ENCODE measurements at places on chromosomes 5 and 9. TPM values are rescaled to one million over a fixed set of nuclear protein-coding genes. Genes with fewer than 3 reads are reported as not detected.

DNA sequence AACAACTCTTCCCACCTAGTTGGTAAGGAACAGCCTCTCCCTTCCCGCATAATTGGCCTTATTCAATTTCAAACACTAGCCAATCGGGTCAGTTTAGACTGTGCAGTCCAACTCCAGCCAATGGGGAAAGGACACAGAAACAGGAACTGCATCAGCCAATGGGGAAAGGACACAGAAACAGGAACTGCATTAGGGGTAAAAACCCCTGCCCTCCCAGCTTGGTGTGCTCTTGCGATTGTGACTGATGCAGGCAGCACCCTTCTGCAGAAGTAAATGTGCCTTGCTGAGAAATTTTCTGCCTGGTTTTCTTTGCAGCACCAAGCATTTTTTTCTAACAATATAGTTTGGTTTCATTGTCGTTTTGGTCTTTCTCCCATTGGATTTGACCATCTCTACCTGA, 8.5 kb upstream of the GLT6D1 start:
- DNase-seq: no peak

- DNase-seq: peak; percentile 74
Measured at GRCh38 chr5:138752951-138753793, at the start of gene CTNNA1. Gene CTNNA1, plus strand, starts transcription at chr5:138753425. Its CDS starts 28,500 bp downstream, at chr5:138781925.

DNA sequence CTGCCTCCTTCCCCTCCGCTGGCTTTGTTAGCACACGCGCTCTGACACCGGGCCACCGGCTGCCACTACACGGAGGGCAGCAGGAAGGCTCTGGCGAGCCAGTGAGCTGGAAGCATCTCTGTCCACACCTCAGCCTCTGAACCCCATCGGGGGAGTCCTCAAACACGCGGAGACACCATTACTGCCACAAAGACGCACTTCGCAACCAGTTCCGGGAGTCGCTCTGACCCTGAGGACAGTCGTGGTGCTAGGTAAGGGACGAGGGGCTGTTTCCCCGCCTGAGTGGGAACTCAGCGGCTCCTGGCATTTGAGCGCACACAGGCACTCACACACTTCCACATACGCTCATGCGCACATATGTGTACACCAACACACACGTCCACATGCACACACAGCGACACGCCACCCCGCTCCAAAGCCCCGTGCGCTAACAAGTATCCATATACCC, 160.0 kb downstream of the C9orf152 start:
- no peak for DNase-seq

- no peak for DNase-seq
Measured at GRCh38 chr5:92874790-92875189, 706.2 kb downstream of the NR2F1-AS1 start.

DNA sequence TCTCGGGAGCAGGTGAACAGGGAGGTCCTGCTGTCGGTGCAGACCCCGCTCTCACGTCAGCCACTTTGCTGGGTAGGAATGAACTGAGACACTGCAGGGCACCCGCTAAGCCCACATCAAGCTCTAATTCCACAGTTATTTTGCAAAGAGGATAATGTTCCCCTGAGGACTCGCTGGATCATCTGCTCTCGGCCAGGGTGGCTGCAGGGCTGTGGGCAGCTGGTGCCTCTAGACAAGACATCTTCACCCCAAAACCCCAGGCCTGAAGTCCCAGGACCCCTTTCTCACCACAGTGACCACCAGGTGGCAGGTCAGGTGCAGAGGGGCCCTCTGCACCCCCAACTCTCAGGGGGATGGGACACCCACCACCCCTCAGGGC, 135.1 kb upstream of the PPP1R26 start:
- no peak for DNase-seq

GRCh38 chr5:169701910-169702451, 64.9 kb downstream of the DOCK2 start:
- peak; percentile 48 for DNase-seq

- no peak for DNase-seq
Measured at GRCh38 chr5:43315263-43315662, 2.1 kb upstream of the HMGCS1 start.

- DNase-seq: no peak
Measured at GRCh38 chr5:97065475-97065874, 76.9 kb downstream of the LIX1 start.

GRCh38 chr5:93378073-93378472, 202.9 kb downstream of the NR2F1-AS1 start:
- DNase-seq: no peak

- no peak for DNase-seq
Measured at GRCh38 chr5:124025306-124025845, 513.4 kb downstream of the CSNK1G3 start.

- DNase-seq: no peak
Measured at GRCh38 chr9:70390933-70391341, 23.5 kb downstream of the KLF9 start.

DNA sequence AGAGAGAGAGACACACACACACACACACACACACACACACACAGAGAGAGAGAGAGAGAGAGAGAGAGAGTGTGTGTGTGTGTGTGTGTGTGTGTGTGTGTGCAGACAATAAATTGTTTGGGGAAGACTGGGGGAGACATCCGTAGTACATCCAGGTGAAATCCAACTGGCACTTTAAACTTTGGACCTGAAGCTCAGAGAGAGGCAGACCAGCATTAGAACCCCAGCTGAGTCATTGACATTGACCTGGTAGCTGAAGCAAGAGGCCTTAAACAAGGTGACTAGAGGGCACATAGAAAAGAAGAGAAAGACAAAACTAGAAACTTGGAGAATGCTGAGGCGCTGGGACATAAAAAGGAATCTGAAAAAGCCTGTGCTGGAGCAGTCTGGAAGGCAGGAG, 251.5 kb downstream of the CRB2 start:
- DNase-seq: no peak

DNA sequence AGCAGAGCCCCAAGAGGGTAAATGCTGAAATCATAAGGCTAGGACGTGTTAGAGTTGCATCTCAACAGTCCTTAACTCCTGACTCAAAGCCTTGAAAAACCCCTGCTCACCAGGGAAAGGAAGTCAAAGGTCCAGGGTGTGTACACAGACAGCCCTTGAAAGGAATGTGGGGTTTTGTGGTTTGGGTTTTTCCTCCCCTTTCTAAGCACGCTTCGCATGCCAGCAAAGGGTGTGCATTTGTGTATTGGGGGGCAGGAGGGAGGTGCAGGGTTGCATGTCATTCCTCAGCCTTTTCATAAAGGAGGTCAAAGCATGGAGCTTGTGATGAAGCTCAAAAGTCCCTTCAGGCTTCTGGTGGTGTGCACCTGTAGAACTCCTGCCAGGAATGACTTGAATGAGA, 17.3 kb upstream of the XPA start:
- no peak for DNase-seq

DNA sequence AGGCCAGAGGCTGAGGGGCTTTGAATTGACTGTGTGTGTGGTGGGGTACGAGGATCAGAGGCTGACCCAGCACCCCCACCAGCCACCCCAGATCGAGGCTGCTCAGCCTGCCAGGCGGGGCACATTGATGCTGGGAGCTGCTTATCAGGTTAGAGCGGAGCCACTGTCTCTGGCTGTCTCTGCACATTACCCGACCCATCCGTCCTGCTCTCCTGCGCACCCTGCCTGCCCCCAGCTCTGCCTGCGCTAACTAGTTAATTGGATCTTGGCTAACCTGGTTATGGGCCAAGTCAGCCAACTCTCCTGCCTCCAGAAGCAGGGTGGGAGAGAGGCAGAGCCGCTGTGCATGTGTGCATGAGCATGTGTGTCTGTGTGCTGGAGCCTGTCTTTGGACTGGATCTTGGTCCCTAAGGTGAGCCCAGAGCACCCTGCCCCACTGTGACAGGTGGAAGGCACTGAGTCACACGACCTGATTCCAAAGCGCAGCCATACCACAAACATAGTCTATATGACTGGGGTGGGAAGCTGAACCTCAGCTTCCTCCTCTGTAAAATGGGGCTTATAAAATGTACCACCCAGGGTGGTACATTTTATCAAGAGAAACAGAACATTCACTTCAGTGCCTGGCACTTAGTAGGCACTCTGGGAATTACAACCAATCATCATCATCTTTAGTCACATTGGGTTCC, 39.7 kb downstream of the PCDH1 start:
- DNase-seq: no peak

DNA sequence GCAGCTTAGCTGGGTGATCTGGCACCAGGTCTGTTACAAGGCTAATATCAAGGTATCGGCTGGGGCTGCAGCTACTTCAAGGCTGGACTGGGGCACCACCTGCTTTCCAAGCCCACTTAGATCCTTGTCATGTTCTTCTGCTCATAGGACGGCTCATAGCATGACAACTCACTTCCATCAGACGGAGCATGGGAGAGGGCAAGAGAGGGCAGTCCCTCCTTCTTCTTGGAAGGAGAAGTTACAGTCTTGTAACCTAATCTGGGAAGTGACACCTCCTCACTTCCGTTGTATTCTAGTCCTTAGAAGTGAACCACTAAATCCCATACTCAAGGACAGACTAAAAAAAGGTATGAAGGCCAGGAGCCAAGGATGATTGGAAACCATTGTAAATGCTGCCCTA, 258.2 kb downstream of the MAST4 start:
- DNase-seq: no peak

- no peak for DNase-seq
Measured at GRCh38 chr5:131981516-131981915, 29.9 kb downstream of the ACSL6 start.

DNA sequence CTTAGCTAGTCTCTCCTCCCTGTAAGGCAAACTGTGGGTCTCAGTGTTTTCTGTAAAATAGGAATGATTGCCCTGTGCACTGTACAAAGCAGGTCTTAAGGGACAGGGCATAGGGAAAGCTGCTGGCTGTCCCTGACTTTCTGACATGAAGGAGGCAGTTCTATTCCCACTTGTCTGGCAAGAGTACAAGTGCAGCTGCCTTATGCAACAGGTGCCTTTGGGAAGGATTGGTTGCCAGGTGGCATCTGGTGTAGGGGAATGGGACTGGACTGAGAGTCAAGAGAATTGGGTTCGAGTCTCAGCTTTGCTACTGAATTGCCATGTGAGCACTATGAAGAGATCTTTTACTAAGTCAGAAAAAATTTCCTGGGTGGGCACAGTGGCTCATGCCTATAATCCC, 10.0 kb downstream of the BSPRY start:
- DNase-seq: no peak

DNA sequence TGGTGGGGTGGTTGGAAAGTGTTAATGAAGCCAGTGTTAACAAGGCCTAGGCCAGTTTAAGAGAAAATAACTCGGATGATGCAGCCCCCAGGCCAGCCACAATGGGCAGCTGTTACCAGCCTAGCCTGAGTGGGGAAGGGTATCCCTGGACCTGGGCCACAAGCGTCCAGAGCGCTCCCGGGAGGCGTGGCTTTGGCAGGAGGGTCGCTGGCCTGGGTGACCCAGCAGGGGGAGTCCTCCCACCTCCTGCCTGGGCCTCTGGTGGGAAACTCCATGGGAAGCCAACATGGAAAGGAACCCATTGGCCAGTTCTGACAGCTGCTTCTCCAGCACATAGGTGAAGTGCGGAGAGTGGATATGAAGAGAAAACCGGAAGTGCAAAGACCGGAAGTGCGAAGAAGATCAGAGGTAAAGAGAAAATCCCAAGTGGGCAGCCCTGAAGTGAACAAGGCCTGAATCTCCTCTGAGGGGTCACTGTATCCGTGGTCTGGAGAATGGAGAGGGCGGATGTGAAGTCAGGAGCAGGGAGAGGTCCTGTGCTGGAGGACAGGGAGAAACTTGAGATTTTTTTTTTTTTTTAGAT, 79.0 kb downstream of the ADCY2 start:
- DNase-seq: no peak

DNA sequence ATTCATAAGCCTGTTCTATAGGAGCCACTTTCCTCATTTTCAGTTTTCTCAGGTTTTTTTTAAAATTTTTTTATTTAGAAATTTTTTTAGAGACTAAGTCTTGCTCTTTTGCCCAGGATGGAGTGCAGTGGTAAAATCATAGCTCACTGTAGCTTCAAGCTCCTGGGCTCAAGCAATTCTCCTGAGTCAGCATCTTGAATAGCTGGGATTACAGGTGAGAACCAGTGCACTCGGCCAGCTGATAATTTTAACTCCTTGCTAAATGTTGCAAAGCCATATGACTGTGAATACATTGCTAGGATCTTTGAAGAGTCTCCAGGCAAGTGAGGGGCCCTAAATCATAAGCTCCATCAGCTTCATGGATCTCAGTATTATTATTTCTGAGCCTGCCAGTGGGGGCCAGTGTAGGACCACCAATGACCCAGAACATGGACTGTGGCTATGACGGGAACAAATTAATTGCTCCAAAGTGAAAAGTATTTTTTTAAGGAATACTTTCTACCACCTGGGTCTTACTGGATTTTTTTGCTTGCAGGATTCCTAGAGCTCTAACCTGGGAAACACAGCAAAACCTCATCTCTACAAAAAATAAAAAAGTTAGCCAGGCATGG, 5.7 kb upstream of the GAPVD1 start:
- no peak for DNase-seq

DNA sequence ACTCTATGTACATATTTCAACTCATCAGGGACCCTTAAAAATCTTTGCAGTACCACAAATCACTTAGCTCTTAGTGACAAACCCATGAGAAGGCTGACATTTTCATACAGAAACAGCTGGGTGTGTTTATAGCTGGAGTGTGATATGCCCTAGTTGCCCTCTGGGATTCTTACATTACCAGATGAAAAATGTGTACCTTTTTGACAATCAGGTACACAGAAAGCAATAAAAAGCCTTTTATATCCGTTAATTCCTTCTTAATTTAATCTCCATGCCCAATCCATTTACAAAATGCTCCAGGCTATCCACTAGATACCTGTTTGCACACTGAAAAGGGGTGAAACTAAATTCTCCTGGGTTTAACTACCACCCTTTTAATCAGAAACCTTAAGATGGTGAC, 222.9 kb downstream of the KIAA0825 start:
- no peak for DNase-seq

GRCh38 chr9:72648324-72649126, 127.1 kb downstream of the TMC1 start:
- no peak for DNase-seq

GRCh38 chr5:11815916-11816315, 88.3 kb downstream of the CTNND2 start:
- DNase-seq: no peak

TAF11L7 gene
- total RNA-seq: not detected

FAM78A gene
- total RNA-seq: 8.9 TPM

TMEM215 gene
- 3.1 TPM for total RNA-seq

NAIF1 gene
- 7.5 TPM for total RNA-seq

MLANA gene
- total RNA-seq: 1.2 TPM

LCN10 gene
- total RNA-seq: 2.2 TPM

MORN5 gene
- 23.1 TPM for total RNA-seq

STK32A gene
- 42.1 TPM for total RNA-seq

GPR21 gene
- 20.9 TPM for total RNA-seq

ADAM19 gene
- 88.1 TPM for total RNA-seq

RXFP3 gene
- not detected for total RNA-seq

IFNA2 gene
- 5.8 TPM for total RNA-seq

SLC36A2 gene
- 1.7 TPM for total RNA-seq
